ENCODE measurements at places on chromosomes 7 and 10.

GRCh38 chr7:142349670-142350405, 92.0 kb upstream of the PRSS58 start:
- DNase-seq, result no peak

DNA sequence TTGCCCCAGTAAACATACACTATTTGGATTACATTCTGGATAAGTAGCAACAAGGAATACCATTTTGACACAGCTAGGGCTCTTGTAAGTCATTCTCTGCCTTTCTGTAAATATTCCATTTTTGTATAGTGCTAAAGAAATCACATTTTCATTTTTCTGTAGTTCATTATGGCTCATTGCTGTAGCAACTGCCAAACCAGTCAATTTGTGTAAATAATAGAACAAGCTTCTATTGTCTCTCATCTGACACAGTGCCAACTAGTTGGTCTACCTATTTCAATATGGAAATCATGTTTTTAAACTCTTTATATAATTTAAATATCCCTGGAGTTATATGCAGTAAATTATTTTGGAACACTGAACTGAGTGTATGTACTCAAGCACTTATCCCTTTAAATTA, 193.7 kb downstream of the RELN start:
- DNase-seq, result no peak

DNA sequence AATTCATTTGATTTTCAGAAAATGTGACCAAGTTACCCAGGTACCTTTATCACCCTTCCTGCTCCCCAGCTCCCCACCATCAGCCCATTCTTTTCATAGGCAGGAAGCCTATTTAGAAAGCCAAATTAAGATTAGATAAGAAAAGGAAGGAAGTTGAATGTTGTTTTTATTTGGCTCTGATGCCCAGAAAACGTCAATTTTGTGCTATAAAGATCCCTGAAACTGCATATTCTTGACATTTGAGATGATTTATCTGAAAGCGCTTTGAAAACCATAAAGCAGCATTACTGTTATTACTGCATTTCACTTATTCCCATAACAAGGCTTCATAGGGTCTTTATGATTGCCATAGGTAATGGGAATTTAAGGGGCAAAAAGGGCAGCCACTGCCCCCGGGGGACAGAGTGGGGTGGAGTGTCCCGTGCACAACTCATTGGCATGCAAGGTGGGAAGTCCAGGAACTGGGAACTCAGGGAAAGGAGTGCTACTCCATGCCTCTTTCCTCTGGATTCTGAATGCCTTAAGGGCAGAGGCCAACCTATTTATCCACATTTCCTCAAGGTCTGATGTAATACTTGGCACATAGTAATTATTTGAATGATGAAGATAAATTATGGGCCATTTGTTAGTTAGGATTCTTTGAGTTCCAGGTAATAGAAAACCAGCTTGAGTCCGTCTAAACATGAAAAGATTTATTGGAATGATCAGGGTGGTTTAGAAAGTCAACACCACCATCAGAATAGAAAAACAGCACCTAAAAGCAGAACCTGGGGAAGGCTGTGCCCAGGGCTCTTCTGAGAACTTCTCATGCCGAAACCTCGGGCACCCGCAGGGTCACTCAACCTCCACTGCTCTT, 100.6 kb upstream of the ELMO1 start:
- no peak for DNase-seq

DNA sequence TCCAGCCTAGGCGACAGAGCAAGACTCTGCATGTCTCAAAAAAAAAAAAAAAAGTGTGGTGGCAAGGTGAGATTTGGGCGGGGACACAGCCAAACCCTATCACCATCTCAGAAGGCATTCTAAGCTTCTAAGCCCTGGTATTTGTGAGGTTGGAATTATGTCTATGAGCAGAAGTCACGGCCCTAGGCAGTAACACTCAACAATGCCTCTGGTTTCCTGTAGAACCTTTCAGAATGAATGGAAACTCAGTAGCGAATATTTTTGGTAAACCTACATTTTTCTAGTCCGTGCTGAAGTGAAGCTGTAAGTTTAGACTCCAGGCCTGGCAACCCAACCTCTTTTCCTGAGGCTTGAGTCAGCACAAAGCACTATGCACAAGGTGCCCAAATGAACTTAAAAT, 88.3 kb downstream of the FAM107B start:
- DNase-seq, result peak; percentile 81

GRCh38 chr7:47444376-47445098, 137.4 kb downstream of the TNS3 start:
- DNase-seq, result peak; percentile 38

DNA sequence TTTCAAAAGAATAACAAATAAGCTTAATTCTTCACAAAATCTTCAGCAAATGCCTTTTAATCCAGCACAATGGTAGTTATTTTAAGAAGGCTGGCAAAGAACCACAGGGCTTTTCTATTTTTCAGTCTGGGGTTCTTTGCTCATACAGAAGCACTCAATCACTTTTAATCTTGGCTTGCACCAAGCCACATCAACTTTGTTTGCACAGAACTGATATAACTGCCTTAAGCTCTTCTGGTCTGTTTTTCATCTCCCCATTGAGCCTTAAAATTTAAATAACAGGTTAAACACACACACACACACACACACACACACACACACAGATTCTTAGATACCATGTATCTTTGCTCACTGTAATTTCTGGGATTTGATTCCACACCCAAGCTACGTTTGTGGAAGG, 377.0 kb downstream of the GATA3 start:
- DNase-seq, result no peak

DNA sequence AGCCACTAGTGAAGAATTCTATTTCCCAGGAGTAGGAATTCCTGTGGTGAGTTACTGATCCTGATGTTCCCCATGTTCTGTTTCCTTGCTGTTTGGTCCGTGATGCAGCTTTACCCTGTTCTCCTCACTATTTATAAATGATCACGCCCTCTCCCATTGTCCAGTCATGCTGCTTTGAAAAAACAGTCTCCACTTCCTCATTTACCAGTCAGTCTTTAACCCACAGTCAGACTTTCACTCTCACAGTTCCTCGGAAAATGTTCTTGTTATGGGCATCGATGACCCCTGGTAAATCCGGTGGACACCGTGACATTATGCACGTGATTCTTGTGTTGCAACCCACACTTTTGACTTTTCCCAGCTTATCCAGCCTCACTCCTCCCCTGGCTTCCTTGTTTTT, 14.4 kb downstream of the SCIN start:
- DNase-seq, result peak; percentile 13

DNA sequence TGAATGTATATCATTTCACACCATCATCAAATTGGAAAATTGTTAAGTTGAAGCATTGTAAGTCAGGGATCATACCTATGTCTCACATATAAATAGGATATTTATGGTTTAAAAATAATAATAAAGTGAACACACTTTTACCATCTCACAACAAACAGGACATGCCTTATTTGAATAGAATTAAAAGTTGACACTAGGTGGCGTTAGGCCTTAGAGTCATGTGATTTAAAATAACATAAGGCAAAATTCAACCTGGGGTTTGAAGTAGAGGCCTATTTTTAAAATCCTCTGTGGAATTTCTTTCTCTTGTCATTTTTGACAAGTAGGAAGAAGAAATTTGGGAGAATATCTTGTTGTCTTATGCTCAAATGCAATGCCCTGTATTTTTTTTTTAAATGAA, 184.7 kb upstream of the PCDH15 start:
- no peak for DNase-seq

DNA sequence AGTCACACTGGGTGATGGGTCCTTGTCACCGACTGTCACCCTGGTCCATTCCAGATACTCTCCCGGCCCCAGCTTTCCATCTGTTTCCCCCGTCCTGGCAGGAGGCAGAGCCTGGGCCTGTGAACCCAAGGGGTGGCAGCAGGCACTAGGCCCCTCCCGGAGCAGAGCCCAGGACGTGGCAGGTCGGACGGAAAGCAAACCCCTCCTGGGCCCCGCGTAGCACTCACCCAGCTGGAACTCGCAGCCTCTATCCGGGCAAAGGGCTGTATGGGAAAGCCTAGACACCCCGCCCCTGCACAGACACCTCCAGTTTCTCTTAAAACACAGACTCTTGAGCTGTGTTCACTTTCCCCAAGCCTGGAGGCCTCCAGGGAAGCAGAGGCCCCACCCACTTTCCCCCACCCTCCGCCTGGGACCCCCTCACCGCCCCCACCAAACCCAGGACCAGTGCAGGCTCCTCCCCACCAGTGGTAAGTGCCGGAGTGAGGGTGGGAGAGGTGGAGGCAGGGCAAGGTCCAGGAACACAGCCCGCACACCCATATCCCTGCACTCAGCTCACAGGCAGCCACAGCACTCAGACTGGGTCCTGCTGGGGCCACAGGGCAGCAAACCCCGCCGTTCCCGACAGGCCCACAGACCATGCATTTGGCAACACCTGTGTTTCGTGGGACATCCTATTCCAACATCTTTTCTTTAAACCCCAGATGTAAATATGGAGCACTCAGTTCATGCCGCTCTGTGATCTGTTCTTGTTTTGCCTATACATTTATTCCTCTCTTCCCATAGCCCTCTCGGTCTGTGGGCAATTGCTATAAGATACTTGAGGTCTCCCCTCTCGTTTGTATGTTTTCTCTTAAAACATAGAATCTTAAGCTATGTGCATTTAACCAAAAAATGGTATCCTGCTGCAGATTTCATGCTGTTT, 98.2 kb upstream of the PDGFA start:
- DNase-seq, result no peak

DNA sequence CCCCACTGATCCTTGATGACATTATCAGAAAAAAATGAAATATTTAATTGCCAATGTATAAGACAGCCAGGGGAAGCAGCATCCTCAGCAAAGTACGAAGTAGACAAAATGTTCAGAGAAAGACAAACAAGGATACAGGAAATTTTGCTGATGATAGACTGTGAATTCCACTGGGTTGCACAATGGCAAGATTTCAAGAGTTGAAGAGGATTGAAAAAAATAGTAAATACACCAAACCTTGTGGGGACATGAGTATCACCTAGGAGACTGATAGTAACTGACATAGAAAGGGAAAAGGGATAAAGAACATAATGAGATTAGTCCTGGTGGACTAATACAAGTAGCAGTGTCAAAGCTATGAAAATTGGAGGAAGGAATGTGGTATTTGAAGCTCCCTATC, 16.5 kb downstream of the CNOT4 start:
- peak; percentile 12 for DNase-seq

DNA sequence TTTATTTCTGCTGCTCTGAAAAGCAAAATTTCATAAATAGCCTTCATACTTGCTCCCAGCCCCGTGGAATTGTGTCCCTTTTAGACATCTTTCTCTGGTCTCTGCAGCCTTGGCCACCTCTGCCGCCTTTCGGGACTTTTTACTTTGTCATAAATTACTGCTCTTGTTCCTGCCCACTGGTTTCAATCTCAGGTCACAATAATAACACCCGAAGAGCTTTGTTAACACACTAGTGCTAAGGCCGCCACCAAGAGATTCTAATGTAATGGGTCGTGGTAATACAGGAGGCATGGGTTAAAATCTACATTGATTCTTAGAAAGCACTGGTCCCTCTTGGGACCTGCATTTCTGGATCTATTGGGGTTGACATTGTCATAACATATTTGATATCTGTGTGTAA, 276.0 kb upstream of the VWC2 start:
- DNase-seq, result no peak

DNA sequence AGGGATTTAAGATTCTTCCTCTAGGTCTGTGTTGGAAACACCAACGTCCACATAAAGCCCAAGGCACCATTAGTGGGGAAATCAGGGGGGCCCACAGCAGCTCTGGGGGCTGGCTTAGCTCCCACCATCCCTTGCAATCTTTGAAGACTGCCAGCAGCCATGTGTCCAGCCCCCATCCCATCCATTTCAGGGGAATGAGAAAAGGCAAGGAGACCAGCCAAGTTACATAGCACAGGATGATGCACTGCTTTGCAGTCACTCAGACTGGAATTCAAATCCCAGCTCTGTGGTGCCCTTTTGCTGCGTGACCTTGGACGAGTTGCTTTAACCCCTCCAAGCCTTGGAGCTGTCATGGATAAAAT, 108.9 kb upstream of the ZMIZ1 start:
- DNase-seq, result peak; percentile 19

- peak; percentile 78 for DNase-seq
Observed at GRCh38 chr10:61903221-61903927, 1.9 kb downstream of the ARID5B start.

DNA sequence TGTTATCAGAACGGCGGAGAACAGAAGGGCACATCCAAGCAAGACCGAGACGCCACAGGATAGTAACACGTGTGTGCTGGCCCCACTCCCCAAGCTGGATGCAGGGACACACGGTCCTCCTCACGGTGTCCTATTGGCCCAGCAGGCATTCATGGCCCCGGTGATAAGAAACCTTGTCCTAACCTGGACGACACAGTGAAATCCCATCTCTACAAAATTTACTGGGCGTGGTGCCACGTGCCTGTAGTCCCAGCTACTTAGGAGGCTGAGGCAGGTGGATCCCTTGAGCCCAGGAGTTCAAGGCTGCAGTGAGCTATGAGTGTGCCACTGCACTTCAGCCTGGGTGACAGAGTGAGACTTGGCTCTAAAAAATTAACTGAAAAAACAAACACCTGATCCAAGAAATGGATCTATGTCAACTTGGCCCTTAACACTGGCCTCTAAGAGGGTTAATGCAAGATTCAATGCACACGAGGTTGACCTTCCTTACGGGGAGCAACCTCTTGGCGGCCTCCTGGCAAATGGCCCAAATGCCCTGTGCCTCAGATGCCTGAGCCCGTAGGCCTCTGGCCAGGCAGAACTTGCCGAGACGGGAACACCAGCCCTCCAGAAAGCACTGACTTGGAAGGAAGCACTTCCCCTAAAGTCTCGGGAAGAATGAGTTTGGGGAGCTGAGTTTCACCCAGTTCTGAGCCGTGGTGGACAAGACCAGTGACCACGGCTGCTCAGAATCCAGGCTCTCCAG, 72.3 kb downstream of the ZRANB1 start:
- DNase-seq, result no peak

- peak; percentile 47 for DNase-seq
Observed at GRCh38 chr7:92680442-92680841, 90.3 kb upstream of the FAM133B start.

DNA sequence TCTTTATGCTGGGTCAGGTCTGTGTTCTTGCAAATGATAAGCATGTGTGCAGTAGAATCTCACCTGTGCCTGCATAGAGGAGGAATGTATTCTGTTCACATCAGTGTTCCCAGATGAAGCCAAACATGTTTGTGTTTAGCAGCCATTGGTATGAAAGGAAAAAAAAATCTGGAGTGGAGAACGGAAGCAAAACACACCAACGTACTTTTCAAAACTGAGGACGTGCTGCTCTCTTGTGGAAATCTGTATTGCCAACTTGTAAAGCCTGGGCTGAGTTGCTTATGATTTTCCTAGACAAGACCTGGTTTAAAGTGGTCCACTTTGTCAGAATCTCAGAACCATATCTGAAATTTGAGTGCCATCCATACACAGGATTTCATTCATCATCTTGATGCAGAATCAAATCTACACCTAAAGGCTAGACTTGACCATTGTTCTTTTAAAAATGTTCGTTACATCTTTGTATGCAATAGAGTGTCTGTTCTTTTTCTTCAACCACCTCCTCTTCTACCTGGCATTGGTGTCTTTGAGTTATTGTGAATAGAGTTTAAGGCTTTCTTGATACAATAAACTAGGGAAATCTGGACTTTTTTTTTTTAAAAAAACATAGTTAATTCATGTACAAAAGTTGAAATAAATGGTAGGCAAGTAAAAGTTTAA, 367.7 kb downstream of the PHF14 start:
- DNase-seq, result peak; percentile 13
